ENCODE measurements at places on chromosomes 4 and X.

GRCh38 chr4:64271601-64272081 is 137.6 kb downstream of the TECRL start:
- no peak for DNase-seq

DNA sequence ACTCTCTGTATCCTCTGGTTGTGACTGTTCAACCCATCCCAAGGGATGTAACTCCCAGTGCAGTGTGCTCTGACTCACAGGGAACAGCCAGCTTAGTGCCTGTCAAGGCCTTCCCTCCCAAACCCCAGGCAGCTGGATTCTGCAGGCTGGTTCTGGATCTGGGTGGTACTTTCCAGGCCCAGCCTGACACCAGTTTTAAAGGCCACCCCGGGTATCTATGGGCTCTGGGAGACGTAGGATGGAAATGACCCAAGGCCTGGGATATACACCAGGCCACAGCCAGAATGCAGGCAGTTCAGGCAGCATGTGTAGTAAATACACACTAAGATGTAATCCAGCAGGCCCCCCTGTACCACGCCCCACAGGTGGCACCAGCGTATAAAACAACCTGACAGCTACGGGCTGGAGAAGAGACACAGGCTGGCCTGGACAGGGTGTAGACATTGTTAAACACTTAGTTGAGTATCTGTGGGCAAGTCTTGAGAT is 64.2 kb downstream of the SPINK2 start:
- no peak for DNase-seq

- no peak for DNase-seq
Measured at GRCh38 chr4:52873861-52874343, 11.8 kb downstream of the RASL11B start.

- DNase-seq, result no peak
Measured at GRCh38 chrX:3290561-3290960, 55.9 kb downstream of the MXRA5 start.

DNA sequence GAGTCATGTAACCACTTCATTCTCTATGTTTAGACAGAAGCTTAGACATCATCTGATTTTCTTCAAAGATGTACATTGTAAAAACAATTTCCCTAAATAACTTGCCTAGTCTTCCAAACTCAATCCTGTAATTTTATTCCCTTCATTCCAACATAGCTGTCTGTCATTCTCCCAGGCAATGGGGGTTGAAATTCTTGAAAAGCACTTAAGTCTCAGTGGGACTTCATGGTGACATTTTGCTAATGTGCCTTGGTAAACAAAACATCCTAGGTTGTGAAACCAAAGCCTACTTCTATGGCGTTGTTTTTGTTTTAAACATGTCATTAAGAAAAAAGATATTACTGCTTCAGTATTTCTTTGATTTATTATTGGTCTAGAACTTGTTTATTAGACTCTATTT is 122.0 kb upstream of the NRK start:
- DNase-seq, result no peak

DNA sequence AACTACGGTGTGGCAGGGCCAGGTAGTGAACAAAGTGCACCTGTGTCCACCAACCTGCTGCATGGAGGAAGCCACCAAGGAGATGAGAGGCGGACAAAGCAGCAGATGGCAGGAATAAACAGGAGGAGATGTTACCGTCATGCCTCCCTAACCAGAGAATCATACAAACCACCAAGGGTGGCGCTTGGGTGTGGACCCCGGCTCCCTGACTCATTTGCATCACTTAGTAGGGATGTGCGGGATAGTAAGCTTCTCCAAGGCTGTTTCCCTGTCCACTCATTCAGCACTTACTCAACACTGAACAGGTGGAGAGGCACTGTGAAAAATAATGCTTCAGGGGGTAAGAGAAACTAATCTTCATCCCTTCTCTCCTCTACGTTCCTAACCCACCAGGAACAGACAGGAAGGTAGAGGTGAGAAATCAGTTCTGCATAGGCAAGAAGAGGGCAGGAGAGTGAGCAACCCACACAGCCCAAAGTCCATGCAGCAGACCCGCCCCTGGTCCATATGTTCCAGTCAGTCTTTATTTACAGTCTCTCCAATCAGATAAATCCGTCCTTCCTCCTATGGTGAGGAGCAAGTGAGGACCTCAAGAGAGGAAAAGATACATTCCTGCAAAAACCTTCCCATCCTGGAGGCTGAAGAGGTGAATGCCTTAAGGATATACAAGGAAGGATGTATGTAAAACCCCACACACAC is 34.0 kb downstream of the QDPR start:
- DNase-seq, result no peak

DNA sequence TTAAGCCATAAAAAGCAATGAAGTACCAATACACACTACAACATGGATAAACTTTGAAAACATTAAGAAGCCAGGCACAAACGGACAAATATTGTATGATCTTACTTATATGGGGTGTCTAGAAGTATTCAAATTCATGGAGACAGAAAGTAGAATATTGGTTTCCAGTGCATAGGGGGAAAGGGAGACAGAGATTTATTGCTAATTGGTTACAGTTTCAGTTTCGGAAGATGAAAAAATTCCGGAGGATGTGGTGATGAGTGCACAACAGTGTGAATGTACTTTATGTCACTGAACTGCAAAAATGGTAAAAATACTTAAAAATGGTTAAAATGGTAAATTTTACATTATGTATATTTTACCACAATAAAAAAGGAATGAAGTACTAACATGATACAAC is 5.1 kb upstream of the PRDX4 start:
- DNase-seq, result no peak

DNA sequence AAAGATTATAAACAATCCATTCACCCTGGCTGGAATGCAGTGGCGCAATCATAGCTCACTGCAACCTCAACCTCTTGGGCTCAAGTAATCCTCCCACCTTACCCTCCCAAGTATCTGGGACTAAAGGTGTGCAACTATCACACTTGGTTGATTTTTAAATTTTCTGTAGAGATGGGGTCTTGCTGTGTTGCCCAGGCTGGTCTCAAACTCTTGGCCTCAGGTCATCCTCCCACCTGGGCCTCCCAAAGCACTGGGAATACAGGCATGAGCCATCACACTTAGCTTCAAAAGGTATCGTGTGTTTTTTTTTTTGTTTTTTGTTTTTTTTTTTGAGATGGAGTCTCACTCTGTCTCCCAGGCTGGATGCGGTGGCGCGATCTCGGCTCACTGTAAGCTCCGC is 71.5 kb downstream of the FRYL start:
- DNase-seq, result no peak

DNA sequence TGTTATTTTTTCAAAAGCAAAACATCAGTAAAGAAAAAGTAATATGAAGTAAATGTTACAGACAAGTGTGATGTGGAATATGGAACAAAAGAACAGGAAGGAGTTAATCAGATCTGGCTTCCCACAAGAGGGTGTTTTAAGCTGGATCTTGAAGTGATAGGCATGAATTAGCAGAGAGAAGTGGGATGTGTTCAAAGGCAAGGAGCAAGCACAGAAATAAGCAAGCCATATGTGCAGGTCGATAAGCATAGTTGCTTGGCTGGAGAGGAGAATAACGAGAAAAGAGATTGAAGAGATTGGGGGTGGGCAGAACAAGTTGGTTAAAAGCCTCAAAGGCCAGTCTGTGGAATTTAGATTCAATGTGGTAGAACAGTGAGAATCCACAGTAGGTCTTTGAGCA is 60.9 kb upstream of the PRPS1 start:
- DNase-seq, result no peak

DNA sequence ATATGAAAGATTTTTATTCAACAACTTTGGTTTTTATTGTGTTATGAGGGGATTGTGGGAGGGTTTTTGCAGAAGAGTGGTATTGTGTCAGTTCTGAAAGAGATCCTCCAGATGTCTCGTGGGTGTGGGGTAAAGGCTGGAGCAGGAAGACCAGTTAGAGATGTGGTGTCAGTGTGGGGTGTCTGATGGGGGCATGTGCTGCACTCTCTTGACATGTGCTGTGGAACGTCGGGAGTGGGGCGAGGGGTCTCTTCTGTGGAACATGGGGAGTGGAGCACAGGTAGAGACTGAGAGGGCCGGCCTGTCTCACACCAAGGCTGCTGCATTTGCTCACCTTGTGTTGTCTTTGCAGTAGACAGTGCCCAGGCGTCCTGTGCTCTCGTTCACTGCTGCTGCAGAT is 37.6 kb downstream of the FAM193A start:
- no peak for DNase-seq

DNA sequence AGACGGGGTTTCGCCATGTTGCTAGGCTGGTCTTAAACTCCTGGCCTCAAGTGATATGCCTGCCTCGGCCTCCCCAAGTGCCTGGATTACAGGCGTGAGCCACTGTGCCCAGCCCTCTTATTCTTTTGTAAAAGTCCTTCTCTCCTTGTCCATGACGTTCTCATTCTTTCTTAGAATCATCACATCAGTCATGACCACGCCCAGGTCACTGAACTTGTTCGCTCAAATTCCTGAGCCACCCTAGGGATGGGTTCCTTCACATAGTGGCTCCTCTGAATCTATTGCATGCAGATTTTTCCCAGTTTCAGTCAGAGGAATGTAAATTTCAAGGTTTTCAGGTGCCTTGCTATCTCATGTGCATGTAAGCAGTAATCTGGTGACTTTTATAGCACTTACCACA is 15.7 kb downstream of the JADE1 start:
- no peak for DNase-seq

DNA sequence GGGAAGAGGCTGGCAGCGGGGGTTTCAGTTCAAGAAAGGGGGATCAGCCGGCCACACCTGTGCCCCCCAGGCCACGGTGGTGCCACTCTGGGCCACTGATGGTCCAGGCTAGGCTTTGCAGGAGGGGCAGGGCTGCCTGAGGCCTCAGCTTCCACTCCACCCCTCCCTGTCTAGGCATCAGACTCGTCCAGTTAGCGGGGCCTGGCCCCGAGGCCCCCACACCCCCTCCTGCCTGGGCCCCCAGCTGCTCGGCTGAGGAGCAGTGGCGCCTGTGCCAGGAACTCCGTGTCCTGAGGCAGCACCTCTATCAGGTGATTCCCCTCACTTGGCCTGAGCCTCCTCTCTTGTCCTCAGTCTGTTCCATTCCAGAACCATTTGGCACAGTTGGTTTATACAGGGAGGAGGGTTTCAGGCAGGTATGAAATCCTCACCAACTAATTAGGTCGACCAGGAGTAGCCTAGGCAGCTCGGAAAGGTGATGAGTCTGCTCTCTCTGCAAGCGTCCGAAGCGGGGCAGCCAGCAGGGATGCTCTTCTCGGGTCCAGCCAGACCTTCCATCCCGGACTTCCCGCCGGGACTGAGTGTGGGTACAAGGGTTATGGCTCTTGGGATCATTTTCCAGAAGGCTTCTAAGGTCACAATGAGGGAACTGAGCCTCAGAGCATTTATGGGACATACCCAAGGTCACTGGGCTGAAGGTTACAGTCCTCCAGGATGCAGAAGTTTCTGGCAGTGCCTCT is 2.1 kb downstream of the NSG1 start:
- DNase-seq, result no peak

GRCh38 chrX:1534301-1535168 is 2.5 kb downstream of the P2RY8 start:
- DNase-seq, result peak; percentile 33

- DNase-seq, result no peak
Measured at GRCh38 chr4:4542774-4543485, 1.1 kb upstream of the STX18 start.

GRCh38 chr4:148812101-148812500 is 369.9 kb upstream of the NR3C2 start:
- DNase-seq, result no peak

DNA sequence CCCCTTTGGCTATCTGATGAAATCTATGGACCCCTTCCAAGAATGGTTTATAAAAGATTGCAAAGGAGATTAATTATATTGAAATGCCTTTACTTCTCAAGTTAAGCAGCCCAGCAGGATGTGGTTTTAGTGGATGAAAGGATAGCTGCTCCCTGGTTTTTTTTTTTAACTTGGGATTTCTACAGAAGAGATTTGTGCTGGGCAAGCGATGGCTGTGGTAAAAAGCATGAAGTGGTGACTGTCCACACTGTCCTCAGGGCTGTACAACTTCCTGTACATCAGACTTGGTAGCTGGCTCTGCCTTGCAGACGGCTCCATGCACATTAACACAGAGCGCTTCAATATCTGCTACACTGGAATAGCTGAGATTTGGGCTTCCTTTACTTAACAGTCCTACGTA is 321.7 kb downstream of the DHX15 start:
- DNase-seq, result no peak

- no peak for DNase-seq
Measured at GRCh38 chrX:137891431-137891830, 325.5 kb downstream of the ZIC3 start.

- DNase-seq, result no peak
Measured at GRCh38 chr4:30821275-30821674, 101.1 kb downstream of the PCDH7 start.

- DNase-seq, result no peak
Measured at GRCh38 chr4:114729068-114729738, 130.6 kb downstream of the UGT8 start.

DNA sequence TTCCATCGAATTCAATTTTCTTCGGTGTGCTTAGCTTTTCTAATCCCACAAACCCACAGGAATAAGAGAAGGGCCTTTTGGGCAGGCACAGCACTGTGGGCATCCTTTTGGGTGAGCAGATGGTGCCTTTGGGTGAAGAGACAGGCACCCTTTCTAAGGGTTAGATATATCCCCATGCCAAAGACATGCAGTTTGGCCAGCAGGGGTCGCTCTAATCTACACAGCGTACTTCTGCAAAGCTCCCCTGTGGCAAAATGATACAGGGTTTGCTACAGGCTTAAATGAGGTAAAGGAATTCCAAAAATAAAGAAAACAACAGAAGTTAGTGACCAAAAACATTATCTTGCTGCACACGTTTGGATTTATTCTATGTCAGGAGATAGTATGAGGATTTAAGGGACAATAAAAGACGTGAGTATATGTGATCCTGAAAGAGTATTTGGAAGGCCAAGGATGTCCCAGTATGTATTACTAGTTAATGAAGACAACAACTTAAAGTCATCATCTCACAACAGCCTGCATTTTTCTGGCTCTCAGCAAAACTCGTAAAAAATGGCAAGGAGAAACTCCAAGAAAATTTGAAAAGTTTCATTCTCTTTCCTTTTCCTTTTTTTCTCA is 49.5 kb downstream of the PHEX start:
- DNase-seq, result peak; percentile 13

GRCh38 chr4:142336251-142336934 is 509.7 kb downstream of the INPP4B start:
- DNase-seq, result no peak

DNA sequence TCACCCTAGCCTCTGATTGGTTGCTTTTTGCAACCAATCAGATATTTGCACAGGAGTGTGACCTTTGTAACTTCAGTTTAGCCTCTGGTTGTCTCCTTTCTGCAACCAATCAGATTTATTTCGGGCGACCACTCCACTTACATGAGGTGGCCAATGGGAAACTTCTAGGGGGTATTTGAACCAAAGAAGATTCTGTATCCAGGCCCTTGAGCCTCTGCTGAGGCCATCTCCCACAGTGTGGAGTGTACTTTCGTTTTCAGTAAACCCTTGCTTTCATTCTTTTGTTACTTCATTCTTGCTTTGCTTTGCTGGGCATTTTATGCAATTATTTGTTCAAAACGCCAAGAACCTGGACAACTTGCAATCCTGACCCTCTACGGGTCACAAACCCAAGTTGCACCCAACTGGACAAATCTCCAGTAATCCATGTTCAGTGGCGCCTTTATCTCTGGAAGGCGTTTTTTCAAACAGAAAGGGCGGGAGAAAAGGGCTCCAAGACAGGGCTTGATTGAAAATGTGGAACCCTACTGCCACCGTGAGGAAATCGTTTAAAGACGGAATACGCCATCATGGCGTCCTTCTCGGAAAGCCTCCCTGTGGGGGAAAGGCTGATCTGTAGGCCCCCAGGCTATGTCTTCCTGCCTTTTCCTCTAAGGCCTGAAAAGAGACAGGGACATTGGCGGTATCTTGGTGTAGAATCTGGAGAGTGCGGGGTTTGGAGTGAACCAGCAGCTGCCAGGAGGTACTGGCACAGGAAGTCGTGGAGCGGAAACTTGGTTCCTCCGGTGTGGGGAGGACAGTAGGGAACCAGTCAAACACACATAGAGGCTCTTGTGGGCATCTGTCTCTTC is 184.6 kb downstream of the OR13H1 start:
- DNase-seq, result no peak

Data from T-cell (primary cell).